ENCODE measurements at places on chromosomes 11 and 22.

GRCh38 chr22:23752750-23753149, 1.5 kb downstream of the VPREB3 start:
- no peak for DNase-seq

- DNase-seq: no peak
These were observed 165.8 kb upstream of the B3GAT1 start for GRCh38 chr11:134577751-134578395.

DNA sequence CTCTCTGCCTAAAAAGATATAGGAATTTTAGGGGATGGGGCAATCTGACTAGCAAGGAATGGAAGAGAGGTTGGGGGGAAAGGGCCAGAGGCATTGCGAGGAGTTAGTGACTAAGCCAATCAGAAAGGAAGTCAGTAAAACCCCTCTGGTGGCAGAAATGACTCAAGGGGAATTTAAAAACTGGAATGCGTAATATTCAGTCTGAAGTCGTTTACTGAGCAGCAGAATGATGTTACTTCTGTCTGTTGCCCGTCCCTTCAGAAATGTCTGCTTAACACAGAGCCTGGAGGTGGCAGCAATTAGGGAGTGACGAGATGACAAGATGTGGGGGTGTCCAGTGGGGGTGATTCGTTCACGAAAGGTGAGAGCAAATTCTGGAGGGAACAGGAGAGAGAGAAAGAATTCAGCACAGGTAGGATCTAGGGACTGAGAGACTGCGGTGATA, 107.7 kb upstream of the CLMP start:
- DNase-seq: peak; percentile 78

- DNase-seq: no peak
These were observed 90.0 kb downstream of the DHCR7 start for GRCh38 chr11:71358122-71358728.

DNA sequence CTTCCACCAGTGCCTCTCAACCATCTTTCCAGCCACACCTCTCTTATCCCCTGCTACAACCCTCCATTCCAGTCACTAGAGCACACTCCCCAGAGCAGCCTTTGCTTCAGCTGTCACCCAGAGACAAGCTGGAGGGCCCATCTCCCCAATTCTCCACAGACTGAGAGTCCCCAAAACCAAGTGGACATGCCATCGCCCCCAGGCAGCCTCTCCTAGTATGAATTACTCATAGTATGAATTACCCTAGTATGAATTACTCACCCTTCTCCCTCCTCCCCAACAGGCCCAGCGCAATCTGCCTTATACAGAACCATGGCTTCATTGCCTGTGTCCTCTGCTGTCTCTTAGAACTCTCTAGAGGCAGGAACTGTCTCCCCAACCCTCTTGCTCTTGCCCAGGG, 24.8 kb downstream of the MYH9 start:
- peak; percentile 54 for DNase-seq

DNA sequence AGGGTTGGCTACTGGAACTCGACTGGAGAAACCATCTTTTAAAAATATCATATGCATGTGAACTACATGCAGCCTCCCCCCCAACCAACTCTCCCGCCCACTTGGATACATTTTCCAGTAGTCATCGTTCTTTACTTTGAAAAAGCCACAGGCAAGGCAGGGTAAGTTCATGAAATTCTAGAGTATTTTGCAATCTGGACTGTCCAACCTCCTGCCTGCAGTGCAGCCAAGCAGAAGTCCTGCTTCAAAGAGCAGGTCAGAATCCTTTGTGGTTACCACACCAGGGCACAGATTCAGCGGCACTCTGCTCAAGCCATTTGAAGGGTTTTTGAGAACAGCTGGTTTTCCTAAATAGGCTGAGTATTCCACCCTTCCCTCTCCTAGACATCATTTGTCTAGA, 12.1 kb downstream of the ELF5 start:
- peak; percentile 94 for DNase-seq

- no peak for DNase-seq
These were observed 50.5 kb downstream of the POLD3 start for GRCh38 chr11:74642912-74643311.

GRCh38 chr11:42806191-42806590, 505.6 kb upstream of the API5 start:
- no peak for DNase-seq

DNA sequence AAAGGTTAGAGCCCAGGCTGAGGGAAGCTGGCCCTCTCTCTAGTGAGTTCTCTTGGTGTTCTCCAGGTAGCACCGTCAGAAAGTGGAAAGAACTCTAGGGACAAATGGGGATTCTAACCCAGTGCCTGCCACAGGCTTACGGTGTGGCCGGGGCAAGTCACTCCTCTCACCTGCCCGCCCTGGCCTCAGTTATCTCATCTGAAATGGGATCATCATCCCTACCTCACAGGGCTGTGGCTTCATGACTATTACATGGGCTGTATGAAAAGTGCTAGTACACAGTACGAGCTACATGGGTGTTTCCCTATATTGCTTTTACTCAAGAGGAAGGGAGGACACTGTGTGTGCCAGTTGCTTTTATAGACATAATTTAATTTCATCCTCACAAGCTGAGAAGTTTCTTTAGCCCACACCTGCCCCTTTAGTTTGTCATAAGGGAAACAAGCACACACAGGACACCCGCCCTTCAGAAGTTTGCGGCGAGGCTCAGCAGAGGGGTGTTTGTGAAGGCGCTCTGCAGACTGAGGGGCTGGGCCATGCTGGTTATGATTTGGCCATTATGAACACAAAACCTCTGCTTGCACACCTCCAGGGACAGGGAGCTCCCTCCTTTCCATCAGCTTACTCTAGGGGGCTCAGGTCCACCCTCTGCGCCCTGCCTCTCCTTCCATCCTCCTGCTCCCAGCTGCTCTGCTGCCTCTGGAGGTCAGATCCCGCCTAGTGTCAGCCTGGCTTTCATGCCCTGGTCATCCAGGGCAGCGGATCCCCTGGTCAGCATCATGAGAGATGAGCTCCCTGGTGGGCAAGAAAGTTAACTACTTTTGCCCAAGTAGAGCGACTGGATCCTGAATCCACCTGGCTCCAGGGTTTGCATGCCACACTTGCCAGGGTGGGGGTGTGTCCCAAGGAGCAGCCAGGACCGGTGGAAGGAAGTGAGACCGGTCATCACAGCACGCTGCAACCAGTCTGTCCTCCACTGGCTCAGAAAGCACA, 1.2 kb downstream of the KLHL35 start:
- no peak for DNase-seq

DNA sequence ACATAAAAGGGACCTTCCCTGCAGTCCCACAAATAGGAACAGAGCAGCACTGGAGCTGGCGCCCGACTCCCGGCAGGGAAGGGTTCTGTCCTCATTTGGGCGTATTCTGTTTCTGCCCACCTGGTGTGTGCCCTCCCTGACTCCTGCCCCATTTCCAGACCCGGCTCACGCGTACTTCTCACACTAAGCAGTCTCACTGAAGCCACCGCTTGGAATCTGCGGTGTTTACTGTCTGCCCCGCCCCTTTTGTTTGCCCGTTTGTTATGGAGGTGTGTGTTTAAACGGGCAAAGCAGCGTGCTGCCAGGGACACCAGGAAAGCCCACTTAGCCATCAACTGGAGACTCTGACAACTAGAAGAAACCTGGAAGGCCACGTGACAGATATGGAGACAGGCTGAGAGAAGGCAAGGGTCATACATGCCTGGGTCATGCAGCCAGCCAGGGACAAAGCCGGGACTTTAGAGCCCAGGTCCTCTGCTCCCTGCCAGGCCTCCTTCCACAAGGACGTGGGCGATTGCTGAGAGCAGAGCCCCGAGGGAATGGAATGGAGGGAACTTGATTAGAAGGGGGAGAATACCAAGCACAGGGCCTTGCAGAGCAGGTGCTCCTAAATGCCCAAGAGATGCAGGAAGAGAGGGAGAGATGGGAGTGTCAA, 8.7 kb upstream of the EFCAB6 start:
- no peak for DNase-seq

- no peak for DNase-seq
These were observed 720.6 kb upstream of the ANO5 start for GRCh38 chr11:21472261-21472660.

- DNase-seq: no peak
These were observed 77.1 kb upstream of the FIBIN start for GRCh38 chr11:26916805-26917204.

- peak; percentile 93 for DNase-seq
These were observed 8.2 kb upstream of the F2 start for GRCh38 chr11:46710821-46711269.

- DNase-seq: no peak
These were observed 73.6 kb upstream of the GRK3 start for GRCh38 chr22:25490896-25491295.

DNA sequence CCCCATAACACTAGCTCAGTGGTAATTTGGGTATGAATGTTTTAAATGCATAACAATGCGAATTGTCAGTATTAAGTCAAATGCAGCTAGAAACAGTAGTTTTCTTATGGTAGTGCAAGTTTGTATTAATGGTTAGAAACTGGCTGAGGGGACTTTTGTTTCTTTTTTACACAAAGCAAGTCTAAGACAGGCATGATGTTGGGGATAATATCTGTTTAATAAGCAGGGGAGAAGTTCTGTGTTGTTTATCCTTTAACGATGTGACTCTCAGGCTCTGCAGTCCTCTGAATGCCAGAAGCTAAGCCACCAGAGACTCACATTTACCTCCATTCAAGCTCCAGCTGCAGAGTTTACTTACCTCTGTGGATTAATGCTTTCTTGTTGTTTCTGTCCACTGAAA, 67.8 kb downstream of the SYT9 start:
- DNase-seq: no peak

GRCh38 chr11:102528618-102529017, 1.9 kb downstream of the MMP7 start:
- no peak for DNase-seq

- peak; percentile 49 for DNase-seq
These were observed 66.2 kb downstream of the FZD4 start for GRCh38 chr11:86889001-86889341.

- DNase-seq: no peak
These were observed 100.1 kb downstream of the NAT10 start for GRCh38 chr11:34205326-34206035.

DNA sequence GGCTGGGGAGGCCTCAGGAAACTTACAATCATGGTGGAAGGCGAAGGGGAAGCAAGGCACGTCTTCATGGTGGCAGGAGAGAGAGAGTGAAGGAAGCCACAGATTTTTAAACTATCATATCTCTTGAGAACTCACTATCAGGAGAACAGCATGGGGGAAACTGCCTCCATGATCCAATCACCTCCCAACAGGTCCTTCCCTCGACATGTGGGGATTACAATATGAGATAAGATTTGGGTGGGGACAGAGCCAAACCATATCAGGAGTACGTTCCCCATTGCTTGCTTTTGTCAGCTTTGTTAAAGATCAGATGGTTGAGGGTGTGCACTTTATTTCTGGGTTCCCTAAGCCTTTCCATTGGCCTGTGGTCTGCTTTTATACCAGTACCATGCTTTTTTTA, 53.7 kb upstream of the E2F8 start:
- DNase-seq: no peak

GRCh38 chr11:57885298-57886050, 123.9 kb downstream of the CTNND1 start:
- no peak for DNase-seq

DNA sequence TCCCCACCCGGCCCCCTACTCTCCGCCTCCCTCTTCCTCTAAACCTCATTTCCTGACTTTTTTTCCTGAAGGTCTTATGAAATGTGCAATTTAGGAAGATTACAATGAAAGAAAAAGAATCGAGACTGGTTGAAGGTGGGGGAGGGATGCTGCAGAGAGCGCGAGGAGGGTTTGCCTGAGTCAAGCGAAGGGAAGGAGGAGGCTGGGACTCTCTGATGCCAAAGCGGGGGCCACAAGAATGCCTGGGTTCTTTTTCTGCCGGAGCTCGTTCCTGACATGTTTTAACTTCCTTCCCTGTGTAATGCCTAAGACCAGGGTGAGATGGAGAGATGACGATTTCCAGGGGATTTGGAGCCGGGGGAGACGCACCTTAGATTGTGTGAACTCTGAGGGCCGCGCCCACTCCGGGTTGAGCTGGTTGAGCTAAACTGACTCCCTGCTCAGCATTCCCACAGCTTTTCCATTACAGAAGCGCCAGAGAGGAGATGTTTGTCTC, 270.5 kb upstream of the SORL1-AS1 start:
- no peak for DNase-seq

GRCh38 chr22:39205344-39206021, 39.3 kb downstream of the PDGFB start:
- peak; percentile 82 for DNase-seq

DNA sequence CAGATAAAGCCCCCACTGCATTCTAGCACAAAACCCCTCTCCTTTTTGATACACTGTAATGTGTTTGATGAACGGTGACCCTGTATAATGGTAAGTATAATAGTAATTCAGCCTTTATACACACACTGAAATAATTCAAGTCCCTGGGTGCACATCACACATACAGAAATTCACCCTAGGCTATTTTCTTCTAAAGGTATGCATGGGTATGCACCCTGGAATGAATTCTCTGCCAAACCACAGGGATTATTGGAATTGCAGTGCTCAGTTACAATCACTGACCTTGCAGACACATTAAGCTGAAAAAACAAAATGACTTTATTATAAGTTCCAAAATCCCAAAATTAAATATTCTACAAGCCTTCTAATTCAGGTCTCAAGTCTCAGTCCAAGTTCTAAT, 245.9 kb upstream of the FAT3 start:
- DNase-seq: peak; percentile 15

DNA sequence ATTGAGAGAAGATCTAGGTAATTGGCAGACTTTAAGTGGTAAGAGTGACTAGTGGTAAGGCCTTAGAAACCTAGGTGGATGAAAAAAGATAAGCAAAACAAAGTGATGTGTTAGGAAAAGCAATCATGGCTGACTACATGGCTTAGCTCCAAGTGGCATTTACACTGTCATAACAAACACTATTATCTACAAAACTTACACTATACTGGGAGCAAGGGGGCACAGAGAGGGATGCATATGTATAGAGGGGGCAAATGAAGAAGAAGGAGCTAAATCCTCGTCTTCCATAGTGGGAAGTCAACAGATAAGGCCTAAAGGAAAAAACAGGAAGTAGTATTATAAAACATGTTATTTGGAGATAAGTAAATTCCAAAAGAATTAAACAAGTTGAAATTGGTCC, 32.5 kb downstream of the ADORA2A start:
- DNase-seq: no peak

DNA sequence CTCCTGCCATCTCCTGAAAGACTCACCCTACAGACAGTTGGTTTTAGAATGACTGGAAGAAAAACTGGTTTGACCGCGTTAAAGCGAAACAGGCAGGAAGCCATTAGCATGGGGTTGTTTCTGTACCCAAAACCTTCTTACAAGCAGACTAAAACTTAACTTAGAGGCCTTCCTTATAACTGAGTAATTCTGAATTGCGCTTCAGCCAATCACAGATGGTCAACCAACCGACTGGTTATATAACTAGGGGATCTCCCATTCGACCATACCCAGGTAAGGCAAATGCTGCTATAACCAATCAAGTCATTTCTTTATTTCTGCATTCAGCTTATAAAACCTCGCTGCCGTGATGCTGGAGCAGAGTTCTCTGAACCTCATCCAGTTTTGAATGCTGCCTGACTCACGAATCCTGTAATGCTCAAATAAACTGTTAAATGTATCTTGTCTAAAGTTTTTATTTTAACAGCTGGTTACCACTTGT, 87.8 kb upstream of the DRD2 start:
- no peak for DNase-seq

GRCh38 chr11:22459048-22459447, 120.9 kb downstream of the SLC17A6 start:
- DNase-seq: peak; percentile 10
